Stimulated activated CD4-positive, alpha-beta T cell treated with anti-CD3 and anti-CD28 coated beads, Interleukin-2, amount 100 ng/mL, for 4 hours (primary cell): ENCODE measurements at places on chromosomes 16 and 17.

- no peak for DNase-seq
These were observed 4.2 kb downstream of the GIT1 start for GRCh38 chr17:29585080-29585751.

DNA sequence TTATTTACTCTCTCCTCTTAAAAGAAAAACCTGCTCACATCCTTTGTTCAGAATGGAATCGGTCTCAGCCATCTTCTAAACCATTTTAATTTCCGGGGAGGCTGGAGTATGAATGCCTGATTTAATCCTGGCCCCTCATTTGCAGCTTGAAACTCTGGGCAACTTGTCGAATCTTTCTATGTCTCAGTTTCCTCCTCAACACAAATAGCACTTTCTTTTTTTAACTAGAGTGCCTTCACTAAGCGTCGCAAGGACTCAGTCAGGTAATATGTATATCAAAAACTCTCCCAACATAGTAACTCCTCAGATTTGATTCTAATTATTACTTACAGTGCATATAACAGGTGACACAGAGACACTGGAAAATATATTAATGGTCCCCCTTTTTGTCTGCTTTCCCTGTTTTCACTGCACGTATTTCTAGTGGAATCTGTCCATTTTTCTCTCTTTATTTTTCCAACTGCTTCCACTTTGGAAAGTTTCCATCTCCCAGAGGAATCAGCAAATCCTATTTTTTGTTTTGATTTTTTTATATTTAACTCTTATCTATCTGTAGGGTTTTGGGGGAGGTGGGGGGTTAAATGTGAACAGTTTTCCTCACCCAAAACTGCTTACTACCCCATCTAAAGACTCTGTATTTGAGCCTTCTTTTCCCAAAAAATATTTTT is 18.6 kb downstream of the SNN start:
- DNase-seq: no peak

DNA sequence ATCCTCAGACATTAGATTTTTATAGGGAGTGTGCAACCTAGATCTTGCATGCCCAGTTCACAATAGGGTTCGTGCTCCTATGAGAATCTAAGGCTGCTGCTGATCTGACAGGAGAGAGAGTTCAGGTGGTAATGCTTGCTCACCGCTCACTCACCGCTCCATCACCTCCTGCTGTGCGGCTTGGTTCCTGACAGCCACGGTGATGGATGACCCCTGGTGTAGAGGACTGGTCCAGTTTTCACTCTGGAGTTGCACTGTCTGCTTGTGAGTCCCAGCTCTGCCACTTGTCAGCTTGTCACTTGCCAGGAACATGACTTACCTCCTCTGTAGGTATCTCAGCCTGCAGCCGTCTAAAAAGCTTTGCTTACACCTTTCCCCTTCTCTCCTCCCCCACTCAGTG is 214.6 kb downstream of the SNX29 start:
- no peak for DNase-seq

DNA sequence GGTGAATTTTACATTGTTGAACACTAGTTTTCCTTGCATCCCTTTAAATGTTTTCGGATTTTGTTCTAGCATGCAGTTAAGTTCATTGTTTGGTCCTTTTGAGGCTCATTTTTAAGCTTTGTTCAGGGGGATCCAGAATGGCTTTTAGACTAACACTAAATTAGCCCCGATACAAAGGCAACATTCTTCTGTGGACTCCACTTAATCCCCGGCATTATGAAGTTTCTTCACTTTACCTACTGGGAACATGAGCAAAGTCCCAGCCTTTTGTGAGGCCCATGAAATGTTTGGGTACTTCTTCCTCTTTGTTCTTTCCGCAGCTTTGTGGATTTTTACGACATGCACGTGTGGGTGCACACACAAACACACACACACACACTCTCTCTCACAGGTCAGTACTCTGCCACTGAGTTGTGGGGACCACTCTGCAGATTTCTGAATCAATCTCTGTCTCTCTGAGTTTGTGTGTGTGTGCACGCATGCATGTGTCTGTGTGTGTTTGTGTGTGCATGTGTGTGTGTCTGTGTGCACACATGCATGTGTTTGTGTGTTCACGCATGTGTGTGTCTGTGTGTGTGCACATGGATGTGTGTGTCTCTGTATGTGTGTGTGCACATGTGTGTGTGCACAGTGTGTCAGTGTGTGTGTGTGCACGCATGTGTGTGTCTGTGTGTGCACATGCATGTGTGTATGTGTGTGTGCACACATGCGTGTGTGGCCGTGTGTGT is 240.4 kb upstream of the TNRC6C start:
- no peak for DNase-seq

GRCh38 chr17:37527249-37527851 is 37.7 kb downstream of the DUSP14 start:
- DNase-seq: peak; percentile 6

GRCh38 chr16:47144559-47144877 is 773 bp upstream of the NETO2 start:
- no peak for DNase-seq

- DNase-seq: no peak
These were observed 128.9 kb upstream of the PMFBP1 start for GRCh38 chr16:72300892-72301291.

GRCh38 chr16:25012525-25012991 is 2.6 kb downstream of the ARHGAP17 start:
- no peak for DNase-seq

- DNase-seq: no peak
These were observed 34.1 kb downstream of the GRB2 start for GRCh38 chr17:75371339-75371738.

GRCh38 chr17:50209472-50210239 is 8.2 kb upstream of the COL1A1 start:
- DNase-seq: no peak

DNA sequence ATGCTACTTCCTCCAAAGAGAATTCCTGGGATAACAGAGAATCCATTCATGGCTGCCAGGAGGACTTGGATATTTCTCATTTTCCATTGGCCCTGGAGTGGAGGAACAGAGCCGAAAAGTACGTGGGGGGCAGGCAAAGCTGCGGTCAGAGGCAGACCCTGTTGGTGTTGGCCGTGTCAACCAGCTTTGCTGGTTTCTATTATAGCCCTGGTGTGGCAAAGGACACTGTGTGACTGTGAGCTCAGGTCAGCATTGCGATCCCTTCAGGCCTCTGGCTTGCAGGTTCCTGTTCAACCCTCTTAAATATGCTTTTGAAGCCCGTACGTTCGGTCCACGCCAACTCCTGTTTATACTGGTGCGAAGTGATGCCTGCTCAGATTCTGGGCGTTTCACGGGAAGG is 596.2 kb downstream of the MAF start:
- no peak for DNase-seq

DNA sequence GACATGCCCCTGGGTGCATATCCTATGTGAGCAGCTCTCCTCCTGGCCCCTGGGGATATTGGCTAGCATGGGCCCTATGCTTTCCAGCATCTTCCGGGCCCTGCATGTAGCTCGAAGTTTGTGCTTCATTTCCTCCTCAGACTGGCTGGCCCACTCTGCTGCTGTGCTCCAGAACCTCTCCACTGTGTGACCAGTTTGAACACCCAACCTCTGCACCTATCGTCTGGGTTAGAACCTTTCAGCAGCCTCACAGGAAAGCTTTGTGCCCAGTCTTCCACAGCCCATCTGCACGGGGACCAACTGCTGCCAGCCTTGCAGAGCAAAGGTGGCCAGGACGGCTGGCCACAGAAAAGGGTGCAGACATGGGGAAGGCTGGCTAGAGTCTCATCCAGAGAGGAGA is 10.2 kb upstream of the CLEC18B start:
- no peak for DNase-seq

- no peak for DNase-seq
These were observed 19.3 kb upstream of the RBFOX3 start for GRCh38 chr17:79630126-79630525.

DNA sequence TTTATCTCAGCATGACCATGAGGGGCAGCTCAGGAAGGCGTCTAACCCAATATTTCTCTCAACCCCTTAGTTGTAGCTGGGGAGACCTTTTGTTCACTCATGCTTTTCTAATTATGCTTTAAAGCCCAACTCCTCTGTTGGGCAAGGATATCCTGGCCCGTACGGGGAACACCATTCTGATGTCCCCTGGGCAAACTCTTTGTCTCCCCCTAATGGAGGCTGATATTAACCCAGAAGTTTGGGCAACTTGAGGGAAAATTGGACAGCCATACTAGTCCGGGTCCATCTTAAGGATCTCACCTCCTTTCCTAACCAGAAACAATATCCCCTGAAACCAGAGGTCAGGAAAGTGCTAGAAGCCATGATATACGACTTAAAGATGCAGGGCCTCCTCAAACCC is 143.7 kb upstream of the COX10 start:
- DNase-seq: no peak

- DNase-seq: no peak
These were observed 215.4 kb downstream of the CHD9NB start for GRCh38 chr16:52837251-52837650.

GRCh38 chr17:42553866-42554249 is 1.1 kb downstream of the HSD17B1 start:
- no peak for DNase-seq

- no peak for DNase-seq
These were observed 9.5 kb downstream of the EXOC7 start for GRCh38 chr17:76094046-76094445.

DNA sequence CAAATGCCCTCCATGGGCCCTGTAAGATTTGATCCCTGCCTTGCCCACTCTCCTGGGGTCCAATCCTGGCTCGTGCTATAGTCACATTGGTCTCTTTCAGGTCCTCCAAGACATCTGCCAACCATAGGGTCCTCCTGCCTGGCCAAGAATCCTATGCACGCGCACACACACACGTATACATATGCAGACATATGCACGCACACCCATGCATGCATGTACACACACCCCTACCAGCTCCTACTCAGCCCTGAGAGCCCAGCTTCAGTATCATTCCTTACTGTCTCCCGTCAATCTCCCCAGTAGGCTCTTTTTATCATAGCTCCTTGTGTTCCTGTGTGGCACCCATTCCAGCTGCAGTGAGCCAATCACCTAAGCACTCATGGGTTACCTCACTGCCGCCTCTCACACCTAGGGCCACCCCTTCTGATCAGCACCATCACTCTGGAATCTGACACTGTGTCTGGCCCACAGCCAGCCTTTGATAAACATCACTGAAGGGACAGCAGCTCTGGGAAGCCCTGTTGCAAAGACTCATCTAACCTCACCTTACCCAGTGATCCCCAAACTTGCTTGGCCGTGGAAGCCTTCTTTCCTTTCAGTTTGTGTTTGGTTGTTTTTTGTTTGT is 7.9 kb upstream of the DNAH17 start:
- no peak for DNase-seq

- DNase-seq: no peak
These were observed 13.8 kb downstream of the AANAT start for GRCh38 chr17:76481071-76481655.

DNA sequence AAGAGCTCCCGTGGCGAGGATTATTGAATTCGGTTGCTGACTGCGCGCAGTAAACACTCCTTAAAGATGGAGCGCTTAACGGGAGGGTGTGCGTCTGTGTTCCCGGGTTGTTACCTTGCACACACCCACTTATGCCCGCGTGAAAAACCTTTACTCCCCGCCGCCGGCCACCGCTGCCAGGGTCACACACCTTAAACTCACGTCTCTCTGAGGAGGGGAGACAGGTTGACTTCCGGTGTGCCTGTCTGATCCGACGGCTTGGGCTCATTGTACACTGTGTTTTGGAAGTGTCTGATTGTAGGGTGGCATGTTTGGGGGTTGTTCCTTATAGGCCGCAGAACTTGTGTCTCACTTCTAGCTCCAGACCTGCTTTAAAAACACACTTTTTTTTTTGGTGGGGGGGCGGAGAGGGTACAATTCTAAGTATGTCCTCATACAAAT is 66.8 kb downstream of the KPNA2 start:
- DNase-seq: no peak

DNA sequence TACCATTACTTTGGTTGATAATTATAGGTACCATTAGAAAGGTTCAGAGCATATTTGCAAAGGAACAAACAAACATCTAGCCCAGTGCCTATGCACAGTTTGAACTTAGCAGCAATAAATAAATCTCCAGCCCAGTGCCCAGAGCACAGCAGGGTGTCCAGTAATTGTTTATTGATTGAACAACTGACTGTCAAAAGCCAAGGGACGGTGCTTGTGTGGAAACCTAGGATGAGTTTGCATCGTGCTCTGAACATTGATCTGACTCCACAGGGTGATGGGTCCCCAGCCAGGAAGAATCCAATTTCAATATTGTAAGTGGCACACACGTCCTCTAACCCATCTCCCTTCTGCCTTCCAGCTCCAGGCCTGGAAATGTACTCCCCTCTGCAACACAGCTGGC is 625.5 kb upstream of the C16orf82 start:
- DNase-seq: no peak

DNA sequence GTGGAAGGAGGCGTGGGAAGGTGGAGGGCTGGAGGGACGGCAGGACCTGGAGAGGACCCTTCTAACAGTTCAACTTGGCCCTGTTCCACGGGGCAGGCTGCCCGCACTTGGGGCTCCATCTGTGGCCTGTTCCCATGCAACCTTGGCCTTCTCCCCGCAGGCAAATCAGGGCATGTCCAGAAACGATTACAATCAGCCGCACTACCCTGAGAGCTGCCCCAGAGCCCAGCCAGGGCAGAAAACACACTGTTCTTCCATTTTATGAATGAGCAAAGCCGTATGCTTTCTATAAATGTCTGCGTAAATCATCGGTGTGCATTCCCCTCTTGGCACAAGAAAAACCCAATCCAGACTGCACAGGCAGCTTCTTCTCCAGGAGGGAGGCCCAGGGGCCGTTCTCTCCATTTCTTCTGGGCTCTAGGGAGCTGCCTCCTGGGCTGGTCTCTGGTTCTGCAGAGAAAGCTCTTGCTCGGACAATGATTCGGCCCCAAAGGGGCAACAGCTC is 228.7 kb downstream of the SOX9 start:
- no peak for DNase-seq

DNA sequence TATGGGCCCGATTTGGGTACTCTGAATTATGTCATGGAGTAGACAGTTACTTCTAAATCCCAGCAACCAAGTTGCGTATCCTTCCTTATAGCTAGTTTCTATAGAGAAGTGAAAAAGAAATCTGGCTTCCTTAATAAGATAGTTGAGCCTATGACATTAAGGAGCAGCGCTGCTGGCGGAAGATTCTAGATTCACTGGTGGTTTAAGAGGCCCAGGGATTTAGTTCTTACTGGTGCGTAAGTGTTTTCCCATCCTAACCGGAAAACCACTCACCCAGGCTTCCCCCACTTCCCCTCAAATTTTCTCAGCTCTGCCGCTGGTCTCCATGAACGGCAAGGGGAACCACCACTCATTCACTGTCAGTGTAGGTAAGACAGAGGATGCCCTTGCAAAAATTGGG is 230.4 kb downstream of the CPPED1 start:
- DNase-seq: no peak

DNA sequence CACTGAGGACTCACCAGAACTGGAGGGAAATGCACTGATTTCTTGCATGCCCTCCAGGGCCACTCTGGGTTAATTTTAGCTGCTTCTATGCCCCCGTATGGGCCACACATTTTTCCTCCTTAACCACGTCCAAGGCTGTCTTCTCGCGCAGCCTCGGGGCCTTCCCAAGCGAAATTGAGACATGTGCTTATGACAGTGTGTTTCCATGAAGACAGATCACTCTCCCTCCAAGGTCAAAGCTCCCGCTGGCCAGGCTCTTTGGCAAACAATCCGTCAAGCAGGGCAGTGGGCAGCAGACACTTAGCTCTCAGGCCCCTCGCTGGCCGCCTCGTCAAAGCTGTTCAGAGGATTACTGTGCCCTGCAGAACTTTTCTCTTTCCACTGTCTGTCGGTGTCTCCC is 243.0 kb upstream of the N4BP1 start:
- no peak for DNase-seq
